HFFc6 (cell line): ENCODE measurements at places on chromosomes 16 and 17. TPM values are rescaled to one million over a fixed set of nuclear protein-coding genes. Genes with fewer than 3 reads are reported as not detected.

The IRX6 gene
- total RNA-seq: not detected in 3 replicates

The PLLP gene
- not detected in 2 replicates for total RNA-seq

The BLMH gene
- 20.8 to 22.7 TPM (median 21.1 TPM) in 3 replicates for total RNA-seq

The PRDM7 gene
- not detected in 3 replicates for total RNA-seq

The TNRC6C gene
- total RNA-seq: 4.9 and 7.3 TPM in 2 replicates

The CASKIN1 gene
- 0.12 to 0.56 TPM in 2 of 3 replicates, not detected in the other for total RNA-seq

The KCNAB3 gene
- 2.0 to 2.6 TPM (median 2.2 TPM) in 3 replicates for total RNA-seq

DNA sequence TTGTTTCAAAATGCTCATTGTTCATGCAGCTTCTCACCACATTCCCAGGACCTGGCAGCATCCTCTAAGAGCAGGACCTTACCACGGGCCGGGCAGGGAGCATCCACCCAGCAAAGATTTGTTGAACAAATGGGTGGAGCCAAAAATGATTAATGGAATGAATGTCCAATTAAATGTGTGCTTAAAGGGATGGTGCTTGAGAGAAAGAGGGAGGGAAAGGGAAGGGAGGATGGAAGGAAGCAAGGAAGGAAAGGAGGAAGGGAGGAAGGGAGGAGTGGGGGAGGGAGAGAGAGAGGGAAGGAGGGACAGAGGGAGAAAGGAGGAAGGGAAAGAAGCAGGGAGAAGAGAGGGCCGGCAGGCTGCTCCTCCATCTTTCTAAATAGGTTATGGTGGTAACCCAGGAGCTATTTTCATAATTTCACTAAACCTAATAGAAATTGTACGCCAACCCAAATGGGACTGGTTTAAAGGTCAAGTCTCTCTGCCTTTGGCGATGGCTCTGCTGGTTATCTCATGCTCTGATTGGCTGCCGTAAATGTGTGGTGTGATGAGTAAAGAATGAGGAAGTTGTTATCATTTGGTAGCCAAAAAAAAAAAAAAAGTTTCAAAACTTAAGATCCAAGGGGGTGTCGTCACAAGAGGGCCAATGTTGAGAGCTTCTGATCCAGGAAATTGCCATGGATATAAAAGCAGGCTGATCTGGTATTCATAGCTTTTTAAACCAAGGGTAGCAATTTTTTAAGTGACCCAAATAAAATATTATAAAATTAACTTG, 126.7 kb upstream of the FOXF1 start:
- peak overlapping the region; percentile 9 for H3K4me3 ChIP-seq
- DNase-seq: peak; percentile 82
- peaks cover 12% of the 10 kb centered on the region for H3K36me3 ChIP-seq
- peak overlapping the region; percentile 66 for H3K27ac ChIP-seq
- peaks cover 89% of the 10 kb centered on the region for H3K4me1 ChIP-seq

- H3K27ac ChIP-seq: no peak overlapping the region; the same call in 1 of the 2 replicates
- H3K4me3 ChIP-seq: no peak overlapping the region
- H3K27me3 ChIP-seq: peaks cover 4% of the 10 kb centered on the region
- no peaks in the 10 kb centered on the region for H3K36me3 ChIP-seq
Observed at GRCh38 chr16:491220-491919, 36.1 kb upstream of the CAPN15 start.

DNA sequence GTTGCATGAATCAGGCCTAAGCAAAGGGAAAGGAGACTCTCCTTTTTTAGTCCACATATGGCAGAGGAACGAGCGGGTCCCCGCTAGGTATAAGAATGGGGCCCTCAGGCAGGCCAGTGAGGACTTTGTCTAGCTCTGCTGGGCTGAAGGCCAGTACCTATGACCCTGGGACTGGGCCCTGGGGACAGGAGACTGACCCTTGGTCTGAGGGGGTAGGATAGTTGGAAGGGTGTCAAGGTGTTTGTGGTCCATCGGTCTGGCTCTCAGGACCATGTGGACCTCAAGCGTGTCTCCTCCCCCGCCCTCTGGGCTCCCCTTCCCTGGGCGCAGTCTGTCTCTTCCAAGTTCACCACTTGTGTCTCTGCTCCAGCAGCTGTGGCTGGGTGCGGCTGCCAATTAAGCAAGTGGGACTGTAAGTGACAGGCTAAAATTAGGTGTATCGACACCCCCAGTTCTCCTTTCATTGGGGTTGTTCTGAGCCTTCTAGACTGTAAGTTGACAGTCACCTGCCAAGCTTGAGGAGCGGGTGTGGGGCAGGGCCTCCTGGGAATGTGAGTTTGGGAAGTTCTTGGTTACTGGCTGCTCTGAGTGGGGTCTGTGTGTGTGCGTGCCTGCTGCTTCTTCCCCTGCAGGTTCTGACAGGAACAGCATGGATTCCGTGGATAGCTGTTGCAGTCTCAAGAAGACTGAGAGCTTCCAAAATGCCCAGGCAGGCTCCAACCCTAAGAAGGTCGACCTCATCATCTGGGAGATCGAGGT, 24.5 kb downstream of the AKAP1 start:
- peaks cover 36% of the 10 kb centered on the region for H3K4me1 ChIP-seq
- no peak for DNase-seq
- no peak overlapping the region for H3K4me3 ChIP-seq

- H3K4me3 ChIP-seq: no peak overlapping the region
- DNase-seq: no peak
- H3K27ac ChIP-seq: no peak overlapping the region
- H3K4me1 ChIP-seq: peaks cover 23% of the 10 kb centered on the region
- peaks cover 7% of the 10 kb centered on the region; the same call in 1 of the 2 replicates for H3K27me3 ChIP-seq
Observed at GRCh38 chr17:41796121-41796895, 9.8 kb upstream of the JUP start.

GRCh38 chr17:4004517-4005295, 40.5 kb upstream of the ATP2A3 start:
- H3K36me3 ChIP-seq: peaks cover 10% of the 10 kb centered on the region
- peaks cover 7% of the 10 kb centered on the region for H3K27me3 ChIP-seq
- DNase-seq: no peak
- no peak overlapping the region for H3K4me3 ChIP-seq

- peaks cover 39% of the 10 kb centered on the region for H3K27me3 ChIP-seq
- H3K4me1 ChIP-seq: peaks cover 42% of the 10 kb centered on the region
- no peaks in the 10 kb centered on the region for H3K36me3 ChIP-seq
Observed at GRCh38 chr16:86831366-86831765, 253.0 kb downstream of the FOXL1 start.

GRCh38 chr16:142405-142967, 4.0 kb upstream of the NPRL3 start:
- peaks cover 9% of the 10 kb centered on the region; the same call in 1 of the 2 replicates for H3K4me1 ChIP-seq
- H3K27ac ChIP-seq: no peak overlapping the region
- H3K4me3 ChIP-seq: no peak overlapping the region
- no peak for DNase-seq

DNA sequence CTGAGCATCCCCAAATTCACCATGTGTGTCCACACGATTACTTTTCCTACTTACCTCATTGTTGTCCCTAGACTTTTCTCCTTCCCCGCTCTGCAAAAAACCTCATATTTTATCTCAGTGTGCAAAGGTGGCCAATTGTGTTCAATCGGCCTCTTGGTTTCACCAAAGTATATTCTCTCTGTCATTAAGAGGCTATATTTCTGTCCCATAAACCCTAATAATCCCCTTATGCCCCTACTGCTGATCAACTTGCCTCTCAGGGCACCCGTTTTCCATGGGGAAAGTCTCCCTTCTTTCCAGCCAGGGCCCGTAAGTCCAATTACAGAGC, 11.6 kb downstream of the CES2 start:
- no peak for DNase-seq
- H3K27ac ChIP-seq: no peak overlapping the region
- no peak overlapping the region for H3K4me3 ChIP-seq

DNA sequence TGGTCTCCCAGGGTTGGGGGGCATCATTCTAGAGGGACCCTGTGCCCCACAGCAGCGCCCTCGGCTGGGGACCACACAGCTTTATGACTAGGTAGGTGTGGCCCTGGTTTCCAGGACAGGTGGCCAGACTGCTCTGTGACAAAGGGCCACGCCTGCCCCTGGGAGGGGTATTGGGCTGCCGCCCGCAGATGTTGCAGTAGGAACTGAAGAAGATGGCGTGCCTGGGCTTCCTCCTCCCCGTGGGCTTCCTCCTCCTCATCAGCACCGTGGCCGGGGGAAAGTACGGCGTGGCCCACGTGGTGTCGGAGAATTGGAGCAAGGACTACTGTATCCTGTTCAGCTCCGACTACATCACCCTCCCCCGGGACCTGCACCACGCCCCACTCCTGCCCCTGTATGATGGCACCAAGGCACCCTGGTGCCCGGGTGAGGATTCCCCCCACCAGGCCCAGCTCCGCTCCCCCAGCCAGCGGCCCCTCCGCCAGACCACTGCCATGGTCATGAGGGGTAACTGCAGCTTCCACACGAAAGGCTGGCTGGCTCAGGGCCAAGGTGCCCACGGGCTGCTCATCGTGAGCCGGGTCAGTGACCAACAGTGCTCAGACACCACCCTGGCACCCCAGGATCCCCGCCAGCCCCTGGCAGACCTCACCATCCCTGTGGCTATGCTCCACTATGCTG, at the start of gene SPPL2C:
SPPL2C (plus strand) TSS at position 187 of the 681 bp plus-strand sequence; CDS start at position 213, 26 bp downstream.
- no peaks in the 10 kb centered on the region for H3K4me1 ChIP-seq
- no peak within 1 kb of the TSS for H3K27ac ChIP-seq
- H3K4me3 ChIP-seq: no peak within 1 kb of the TSS

DNA sequence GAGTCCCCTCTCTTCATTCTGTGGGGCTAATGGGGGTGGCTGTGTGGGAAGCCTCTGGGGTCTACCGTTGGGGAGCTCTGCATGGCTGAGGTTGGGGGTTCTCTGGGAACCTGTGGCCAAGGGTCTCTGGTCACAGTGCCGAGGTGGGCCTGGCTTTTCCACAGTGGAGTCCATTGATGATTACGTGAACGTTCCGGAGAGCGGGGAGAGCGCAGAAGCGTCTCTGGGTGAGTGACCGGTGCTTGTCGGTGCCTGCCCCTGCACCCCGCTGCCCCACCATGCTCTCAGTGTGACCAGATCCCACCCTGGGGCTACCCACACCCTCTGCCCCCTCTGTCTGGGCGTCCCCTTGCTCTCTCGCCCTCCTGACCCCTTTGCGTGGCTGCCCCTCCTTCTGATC, 4.5 kb downstream of the LAT start:
- DNase-seq: no peak
- H3K4me3 ChIP-seq: no peak overlapping the region
- H3K27ac ChIP-seq: no peak overlapping the region
- peaks cover 7% of the 10 kb centered on the region; the same call in 1 of the 2 replicates for H3K4me1 ChIP-seq

DNA sequence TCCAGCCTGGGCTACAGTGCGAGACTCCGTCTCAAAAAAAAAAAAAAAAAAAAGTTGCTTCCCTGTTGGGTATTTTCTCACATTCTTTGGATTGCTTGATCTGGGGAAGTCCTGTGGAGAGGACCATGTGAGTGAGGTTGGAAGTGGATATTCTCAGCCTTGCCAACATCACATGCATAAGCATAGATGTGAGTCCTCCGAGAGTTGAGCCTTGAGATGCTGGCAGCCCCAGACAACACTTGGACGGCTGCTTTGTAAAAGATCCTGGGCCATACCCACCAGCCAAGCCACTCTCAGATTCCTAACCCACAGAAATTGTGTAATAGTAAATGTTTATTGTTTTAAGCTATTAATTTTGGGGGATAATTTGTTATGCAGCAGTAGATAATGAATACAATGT, 1570.0 kb upstream of the GOT2 start:
- H3K36me3 ChIP-seq: peaks cover 3% of the 10 kb centered on the region; the same call in 1 of the 2 replicates
- no peaks in the 10 kb centered on the region for H3K4me1 ChIP-seq
- no peak overlapping the region for H3K27ac ChIP-seq
- no peak for DNase-seq
- no peak overlapping the region for H3K4me3 ChIP-seq

- no peak for DNase-seq
- H3K4me1 ChIP-seq: no peaks in the 10 kb centered on the region
- peaks cover 36% of the 10 kb centered on the region for H3K27me3 ChIP-seq
- peak overlapping the region; percentile 15; the same call in 1 of the 2 replicates for H3K4me3 ChIP-seq
- H3K36me3 ChIP-seq: no peaks in the 10 kb centered on the region; the same call in 1 of the 2 replicates
- H3K27ac ChIP-seq: peak overlapping the region; percentile 33; the same call in 1 of the 2 replicates
Observed at GRCh38 chr16:2082171-2082982, 34.6 kb downstream of the TSC2 start.

GRCh38 chr16:22013486-22013885, 5.6 kb downstream of the MOSMO start:
- no peak for DNase-seq
- peaks cover 87% of the 10 kb centered on the region for H3K4me1 ChIP-seq
- H3K36me3 ChIP-seq: peaks cover 12% of the 10 kb centered on the region

- no peaks in the 10 kb centered on the region for H3K27me3 ChIP-seq
- peak overlapping the region; percentile 16; the same call in 1 of the 2 replicates for H3K27ac ChIP-seq
- H3K4me1 ChIP-seq: peaks cover 37% of the 10 kb centered on the region
- no peak overlapping the region for H3K4me3 ChIP-seq
- peaks cover 58% of the 10 kb centered on the region for H3K36me3 ChIP-seq
Observed at GRCh38 chr17:60065136-60065535, 13.6 kb downstream of the HEATR6 start.

DNA sequence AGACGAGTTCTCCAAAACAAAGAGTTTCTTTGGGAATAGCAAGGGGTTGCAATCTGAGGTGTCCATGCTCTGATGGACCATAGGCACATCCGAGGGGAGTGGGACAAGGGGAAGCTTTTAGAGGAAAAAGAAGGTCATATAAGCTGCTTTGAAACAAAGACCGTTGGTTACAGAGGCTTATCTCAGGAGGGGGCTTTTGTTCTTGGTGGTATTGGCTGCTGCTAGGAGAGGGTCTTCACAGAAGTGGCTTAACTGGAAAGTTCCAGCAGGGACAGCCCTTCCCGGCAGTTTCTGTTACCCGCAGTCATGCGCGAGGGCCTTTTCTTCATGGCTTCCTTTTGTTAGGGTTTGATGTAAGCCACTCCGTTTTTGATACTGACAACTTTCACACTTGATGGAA, 76.0 kb downstream of the RAP1GAP2 start:
- no peak overlapping the region for H3K4me3 ChIP-seq
- H3K27me3 ChIP-seq: no peaks in the 10 kb centered on the region; the same call in 1 of the 2 replicates
- H3K4me1 ChIP-seq: peaks cover 35% of the 10 kb centered on the region
- DNase-seq: no peak
- H3K27ac ChIP-seq: no peak overlapping the region

DNA sequence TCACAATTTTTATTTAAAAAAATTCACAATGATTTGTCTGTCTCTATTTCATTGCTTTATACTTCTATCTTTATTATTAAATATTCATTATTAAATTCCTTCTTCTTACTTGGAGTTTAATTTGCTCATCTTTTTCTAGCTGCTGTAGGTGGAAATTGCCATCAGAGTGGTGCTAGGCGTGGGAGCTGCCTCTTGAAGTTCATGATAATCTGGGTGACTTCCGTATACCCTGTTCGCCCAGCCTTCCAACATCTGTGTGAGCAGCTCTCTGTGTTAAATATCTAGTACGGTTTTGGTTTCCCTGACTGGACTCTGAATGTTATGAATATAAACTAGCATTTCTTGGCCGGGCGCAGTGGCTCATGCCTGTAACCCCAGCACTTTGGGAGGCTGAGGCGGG, 84.0 kb upstream of the RPH3AL start:
- H3K4me1 ChIP-seq: no peaks in the 10 kb centered on the region
- no peaks in the 10 kb centered on the region for H3K27me3 ChIP-seq
- DNase-seq: no peak
- no peak overlapping the region for H3K4me3 ChIP-seq

DNA sequence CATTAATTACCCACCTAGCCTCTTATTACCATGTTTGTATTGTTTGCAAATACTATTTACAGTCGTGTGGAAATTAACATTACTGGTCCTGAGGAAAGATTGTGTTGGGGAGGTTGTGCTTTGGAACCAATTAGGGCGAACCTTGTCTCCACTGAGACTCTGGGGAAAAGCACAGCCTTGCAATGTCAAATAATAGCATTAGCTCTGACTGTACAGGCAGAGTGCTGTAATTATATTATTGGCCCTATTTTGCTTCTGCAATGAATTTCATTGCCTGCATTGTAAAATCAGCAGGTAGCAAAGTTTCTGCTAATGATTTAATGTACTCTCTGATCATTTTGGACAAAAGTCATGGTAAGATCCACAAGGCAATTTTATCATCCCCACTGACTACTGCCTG, 97.0 kb downstream of the WWOX start:
- H3K4me1 ChIP-seq: no peaks in the 10 kb centered on the region
- no peak overlapping the region for H3K27ac ChIP-seq
- no peaks in the 10 kb centered on the region for H3K36me3 ChIP-seq
- no peak overlapping the region for H3K4me3 ChIP-seq

GRCh38 chr17:28684963-28685362, 23.0 kb downstream of the SUPT6H start:
- H3K27me3 ChIP-seq: peaks cover 2% of the 10 kb centered on the region; the same call in 1 of the 2 replicates
